ENCODE measurements at places on chromosomes 12 and 14.

- H3K4me3 ChIP-seq = no peak overlapping the region
- no peaks in the 10 kb centered on the region for H3K36me3 ChIP-seq
- no peak for DNase-seq
Measured at GRCh38 chr12:9109737-9110491, 5.8 kb downstream of the A2M start.

DNA sequence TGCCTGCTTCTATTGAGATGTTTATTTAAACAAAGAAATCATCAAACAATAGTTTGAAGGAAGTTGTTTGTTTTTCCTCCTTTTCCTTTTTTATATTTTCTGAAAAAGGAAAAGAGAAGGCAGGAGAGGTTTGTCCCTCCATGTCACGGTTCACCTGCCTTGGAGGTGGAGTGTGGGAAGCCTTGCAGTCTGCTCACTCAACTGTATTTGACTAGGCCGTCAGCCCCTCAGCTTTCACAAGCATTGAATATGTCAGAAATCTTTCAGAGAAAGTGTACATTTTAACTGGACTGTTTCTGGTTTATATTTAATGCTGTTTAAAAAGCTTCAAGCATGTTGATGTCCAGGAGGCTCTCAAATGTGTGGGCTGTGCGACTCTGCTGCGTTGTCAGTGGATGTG lies 370.4 kb downstream of the NPAS3 start:
- no peaks in the 10 kb centered on the region for H3K4me1 ChIP-seq
- no peaks in the 10 kb centered on the region for H3K27me3 ChIP-seq
- H3K27ac ChIP-seq = no peak overlapping the region
- H3K4me3 ChIP-seq = no peak overlapping the region

- H3K4me1 ChIP-seq = no peaks in the 10 kb centered on the region
- no peak overlapping the region for H3K4me3 ChIP-seq
- H3K27ac ChIP-seq = no peak overlapping the region
Measured at GRCh38 chr14:33370426-33370825, 431.7 kb downstream of the NPAS3 start.

DNA sequence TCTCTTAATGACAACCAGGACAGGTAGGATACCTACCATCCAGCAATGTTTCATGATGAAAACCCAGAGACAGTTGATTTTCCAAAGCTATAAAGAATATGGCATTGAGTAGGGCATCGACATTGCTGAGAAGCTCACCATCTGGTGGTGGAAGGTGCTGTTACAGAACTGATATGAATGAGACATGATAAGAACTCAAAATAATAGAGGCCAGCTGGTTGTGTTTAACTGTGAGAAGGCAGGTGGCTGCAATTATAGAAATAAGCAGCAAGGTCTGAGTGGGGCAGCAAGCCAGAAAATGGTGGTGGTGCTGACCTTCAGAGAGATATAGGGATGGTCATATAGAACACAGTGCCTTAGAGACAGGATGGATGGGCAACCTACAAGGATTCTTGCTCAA lies 449.7 kb downstream of the BTG1 start:
- DNase-seq = no peak
- H3K27me3 ChIP-seq = no peaks in the 10 kb centered on the region
- no peak overlapping the region for H3K4me3 ChIP-seq
- H3K36me3 ChIP-seq = no peaks in the 10 kb centered on the region
- no peak overlapping the region for H3K27ac ChIP-seq

- no peak for DNase-seq
- no peaks in the 10 kb centered on the region for H3K36me3 ChIP-seq
- H3K27ac ChIP-seq = no peak overlapping the region
- H3K4me1 ChIP-seq = peaks cover 14% of the 10 kb centered on the region
- H3K4me3 ChIP-seq = no peak overlapping the region
- H3K27me3 ChIP-seq = no peaks in the 10 kb centered on the region
Measured at GRCh38 chr12:65665817-65666216, 158.5 kb upstream of the HMGA2 start.

Data from endothelial cell of umbilical vein (primary cell).